GM23338 (cell line): ENCODE measurements at places on chromosomes 5 and 9. TPM values are rescaled to one million over a fixed set of nuclear protein-coding genes. Genes with fewer than 3 reads are reported as not detected.
A peak's percentile ranks its signal among the peaks of the same experiment; 100 is the strongest.

DNA sequence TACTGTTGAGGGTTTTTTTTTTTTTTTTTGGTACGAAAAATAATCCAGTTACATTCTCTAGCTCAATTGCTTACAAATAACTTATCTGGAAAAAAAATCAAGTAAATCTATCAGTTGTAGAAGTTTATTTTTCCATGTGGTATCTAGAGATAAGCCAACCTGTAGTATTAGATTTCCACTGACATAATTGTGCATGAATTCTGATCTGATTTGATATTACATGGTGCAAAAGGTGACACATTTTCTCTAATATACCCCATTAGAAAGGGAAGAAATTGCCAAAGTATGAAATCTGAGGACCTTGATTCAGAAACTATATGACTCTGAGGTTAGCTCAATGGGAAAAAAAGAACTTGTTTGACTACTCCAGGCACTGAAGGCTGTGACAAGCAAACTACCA is 141.5 kb downstream of the SLF1 start:
- DNase-seq, result no peak

SLC25A48 gene
- 1.4 and 1.5 TPM in 2 replicates for total RNA-seq

DNA sequence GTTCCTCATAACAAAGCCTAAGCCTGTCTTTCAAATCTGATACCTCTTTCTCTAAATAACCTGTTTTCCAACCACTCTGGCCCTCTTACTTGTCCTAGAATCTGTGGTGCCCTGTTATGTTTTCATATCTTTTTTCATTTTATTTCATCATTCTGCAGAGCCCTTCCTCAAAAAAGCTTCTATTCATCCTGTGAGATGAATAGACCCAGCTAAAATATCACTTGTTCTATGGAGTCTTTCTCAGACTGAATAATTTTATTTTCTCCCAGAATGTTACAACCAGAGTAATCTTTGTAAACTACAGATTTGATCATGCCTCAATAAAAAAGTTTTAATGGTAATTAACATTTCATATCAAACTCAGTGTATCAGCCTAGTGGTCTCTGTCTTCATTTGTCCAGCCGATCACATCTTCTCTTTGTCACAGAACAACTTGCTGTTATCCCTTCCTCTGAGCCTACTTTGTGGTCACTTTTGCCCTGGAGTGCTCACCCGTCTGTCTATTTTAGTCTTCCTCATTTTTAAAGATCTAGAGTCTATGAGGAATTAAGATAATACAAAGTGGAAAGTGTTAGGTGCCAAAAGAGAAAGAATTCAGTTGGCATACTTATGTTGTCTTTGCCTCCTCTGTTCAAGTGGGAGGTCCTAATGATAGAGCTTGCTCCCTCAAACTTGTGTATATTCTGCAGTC is 77.8 kb downstream of the ZCCHC7 start:
- DNase-seq, result no peak

- DNase-seq, result no peak
Observed at GRCh38 chr5:85604786-85605185, 1013.0 kb upstream of the COX7C start.

DNA sequence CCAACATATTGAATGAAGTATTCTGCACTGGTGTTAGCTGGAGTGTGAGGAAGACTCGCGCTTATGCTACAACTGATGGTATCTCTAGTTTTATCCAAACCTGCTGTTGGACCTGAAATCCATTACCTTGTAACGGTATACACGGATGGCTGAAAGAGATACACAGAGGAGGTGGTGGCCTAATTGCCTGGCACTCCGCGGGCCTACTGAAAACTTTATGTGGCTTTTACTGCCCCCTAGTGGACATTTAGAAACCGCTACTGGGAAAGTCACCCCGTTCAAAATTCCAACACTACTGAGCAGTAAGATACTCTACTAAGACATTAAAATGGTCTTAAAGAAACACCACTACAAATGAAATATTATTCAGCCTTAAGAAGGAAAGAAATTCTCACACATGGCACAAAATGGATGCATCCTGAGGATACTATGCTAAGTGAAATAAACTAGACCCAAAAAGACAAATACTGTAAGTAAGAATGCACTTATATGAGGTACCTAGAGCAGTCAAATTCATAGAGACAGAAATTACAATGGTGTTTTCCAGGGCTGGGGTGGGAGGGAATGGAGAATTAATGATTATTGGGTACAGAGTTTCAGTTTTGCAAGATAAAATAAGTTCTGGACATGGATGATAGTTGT is 100.4 kb downstream of the TTLL11 start:
- peak; percentile 96 for DNase-seq

RAB3C gene
- 11.7 and 15.0 TPM in 2 replicates for total RNA-seq

ADAMTS6 gene
- total RNA-seq, result 1.0 and 2.0 TPM in 2 replicates

MTRR gene
- total RNA-seq, result 39.7 and 55.9 TPM in 2 replicates

- no peak for DNase-seq
Observed at GRCh38 chr9:5112646-5113045, 72.8 kb downstream of the INSL6 start.

DNA sequence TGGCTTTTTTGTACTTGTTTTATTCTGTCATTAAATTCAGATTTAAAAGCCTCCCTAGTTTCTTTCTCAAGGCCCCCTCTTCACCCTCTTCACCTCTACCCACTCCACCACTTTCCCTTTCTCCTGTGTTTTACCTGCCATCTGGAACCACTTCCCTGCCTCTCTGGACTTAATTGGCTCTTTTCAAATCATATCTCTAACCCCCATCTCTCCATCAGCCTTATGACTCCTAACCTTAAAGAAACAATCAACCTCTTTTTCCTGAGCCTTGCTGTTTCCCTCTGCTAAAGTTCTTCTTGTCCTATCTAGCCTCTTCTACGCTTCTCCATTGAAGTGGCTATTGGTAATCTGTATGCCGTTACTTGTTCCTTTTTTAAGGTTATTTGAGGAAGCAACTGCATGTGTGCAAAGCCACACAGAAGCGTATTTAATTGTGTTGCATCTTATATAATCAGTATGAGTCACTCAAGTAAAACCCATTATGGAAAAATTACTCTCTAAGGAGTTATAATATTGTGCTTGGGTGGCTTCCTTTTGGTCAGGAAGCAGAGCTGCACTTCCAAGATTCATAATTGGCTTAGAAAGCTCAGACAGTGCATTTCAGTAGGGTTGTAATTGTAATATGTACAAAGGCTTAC is 653.6 kb upstream of the ITGA1 start:
- DNase-seq, result no peak

DNA sequence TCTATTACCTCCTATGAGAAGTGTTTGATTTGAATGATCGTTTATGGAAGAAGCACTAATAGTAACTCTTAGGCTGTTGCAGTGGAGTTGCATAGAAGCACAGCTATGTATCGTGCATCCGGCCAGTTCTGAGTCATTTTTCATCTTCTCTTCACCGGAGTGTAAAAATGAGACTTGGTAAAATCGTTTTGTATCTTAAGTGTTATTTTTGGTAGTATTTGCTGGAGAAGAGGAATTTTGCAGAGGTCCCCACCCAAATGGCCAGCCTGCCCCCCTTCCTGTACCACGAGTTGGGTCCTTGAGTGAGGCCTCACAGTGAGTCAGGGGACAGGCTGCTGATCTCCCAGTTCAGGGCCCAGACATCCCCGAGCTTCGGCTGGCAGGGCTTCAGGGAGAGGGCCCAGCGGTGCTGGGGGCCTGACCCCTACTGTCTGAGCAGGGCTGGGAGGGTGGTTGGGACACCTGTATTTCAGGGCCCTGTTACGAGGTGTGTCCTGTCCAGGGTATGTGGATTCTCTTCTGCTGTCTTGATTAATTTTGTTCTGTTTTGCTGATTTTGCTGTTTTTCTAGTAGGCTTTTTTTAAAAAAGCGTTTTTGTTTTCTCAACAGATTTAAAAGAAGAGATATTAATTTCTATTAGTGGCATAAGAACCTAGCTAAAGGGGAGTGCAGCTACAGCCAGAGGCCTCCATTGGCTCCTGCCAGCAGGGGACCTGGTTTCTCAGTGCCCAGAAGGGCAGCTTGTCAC is 210.8 kb downstream of the TRIO start:
- DNase-seq, result no peak

DNA sequence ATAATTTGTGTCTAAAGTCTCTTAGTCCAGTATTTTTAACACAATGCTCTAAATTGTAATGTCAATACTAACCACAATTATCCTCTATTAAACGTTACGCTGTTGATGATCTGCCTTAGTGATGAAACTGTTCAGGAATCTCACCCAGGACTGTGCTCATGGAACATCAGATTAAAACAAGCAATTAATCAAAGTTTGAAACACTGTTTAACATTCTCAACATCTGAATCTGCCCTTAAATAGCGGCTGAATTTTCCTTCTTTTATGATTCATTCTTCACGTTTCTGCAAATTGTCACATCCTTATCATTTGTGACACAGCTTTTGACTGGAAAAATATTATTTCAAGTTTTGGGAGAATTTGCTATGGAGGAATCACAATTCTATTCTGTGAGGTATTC is 113.8 kb downstream of the MARCHF11 start:
- DNase-seq, result no peak

- DNase-seq, result no peak
Observed at GRCh38 chr5:125408448-125409233, 662.2 kb upstream of the ZNF608 start.

CAMSAP1 gene
- total RNA-seq, result 57.6 and 75.4 TPM in 2 replicates

GRCh38 chr5:66739021-66739420 is 142.8 kb downstream of the MAST4 start:
- no peak for DNase-seq

DNA sequence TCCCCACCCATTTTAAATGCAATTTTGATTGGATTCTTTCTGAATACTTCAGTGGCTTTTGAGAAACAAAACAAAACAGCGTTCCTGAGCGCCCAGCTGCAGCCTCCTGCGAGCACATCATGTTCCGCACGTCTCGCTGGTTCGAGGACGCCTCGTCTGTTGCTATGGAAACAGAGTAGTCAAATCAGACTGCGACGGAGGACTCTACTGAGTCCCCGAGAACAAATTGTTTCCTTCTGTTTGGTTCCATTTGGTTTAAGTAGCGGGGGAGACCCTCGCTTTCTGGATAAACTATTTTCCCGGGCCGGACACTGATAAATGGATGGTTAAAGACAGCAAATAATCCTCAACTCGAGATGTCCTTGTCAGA is 69.0 kb downstream of the SLC28A3 start:
- peak; percentile 92 for DNase-seq

DNA sequence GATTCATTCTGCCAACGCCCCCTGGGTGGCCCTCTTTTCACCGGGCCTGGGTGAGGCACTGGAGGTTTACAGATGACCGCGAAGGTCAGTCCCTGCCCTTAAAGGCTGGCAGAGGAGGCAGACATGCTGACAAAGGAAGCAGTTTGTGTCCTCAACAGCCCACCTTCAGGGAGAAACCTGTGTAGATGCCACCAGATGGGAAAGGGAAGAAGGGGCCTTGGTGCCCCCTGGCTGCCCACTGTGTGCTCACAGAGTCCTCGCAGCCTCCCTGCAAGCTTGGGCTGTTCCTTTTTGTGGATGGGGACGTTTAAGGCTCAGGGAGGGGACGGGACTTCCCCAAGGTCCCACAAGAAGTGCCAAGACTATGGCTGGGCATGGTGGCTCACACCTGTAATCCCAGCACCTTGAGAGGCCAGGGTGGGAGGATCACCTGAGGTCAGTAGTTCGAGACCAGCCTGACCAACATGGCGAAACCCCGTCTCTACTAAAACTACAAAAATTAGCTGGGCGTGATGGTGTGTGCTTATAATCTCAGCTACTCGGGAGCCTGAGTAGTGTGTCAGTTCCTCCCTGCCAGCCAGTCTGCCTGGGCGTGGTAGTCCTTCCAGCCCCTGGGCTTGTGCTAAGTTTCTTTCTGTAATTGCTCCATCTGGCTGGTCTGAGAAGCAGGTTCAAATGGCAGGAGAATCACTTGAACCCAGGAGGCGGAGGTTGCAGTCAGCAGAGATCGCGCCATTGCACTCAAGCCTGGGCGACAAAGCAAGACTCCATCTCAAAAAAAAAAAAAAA is 36.2 kb downstream of the NEK6 start:
- no peak for DNase-seq

GRCh38 chr9:16058131-16058549 is 505.3 kb downstream of the CCDC171 start:
- peak; percentile 31 for DNase-seq

DNA sequence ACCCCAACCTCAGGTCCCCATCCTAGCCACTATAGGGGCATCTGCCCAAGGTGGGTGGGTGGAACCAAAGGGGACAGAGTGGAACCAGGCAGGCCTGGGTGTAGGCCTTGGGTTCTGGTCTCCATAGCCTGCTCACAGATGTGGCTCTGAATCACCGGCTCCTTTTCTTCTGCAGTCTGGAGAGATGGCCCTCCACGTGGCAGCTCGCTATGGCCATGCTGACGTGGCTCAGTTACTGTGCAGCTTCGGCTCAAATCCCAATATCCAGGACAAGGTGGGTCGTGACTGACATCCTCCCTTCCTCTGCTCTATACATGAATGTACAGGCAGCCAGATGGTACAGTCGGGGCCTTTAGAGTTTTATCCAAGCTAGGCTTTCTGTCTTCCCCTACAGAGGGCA is 77.3 kb upstream of the CTSL start:
- no peak for DNase-seq

SPACA9 gene
- 0.78 and 1.5 TPM in 2 replicates for total RNA-seq

CDKN2B-AS1 gene
- 0.14 TPM in 1 of 2 replicates, not detected in the other for total RNA-seq

DNA sequence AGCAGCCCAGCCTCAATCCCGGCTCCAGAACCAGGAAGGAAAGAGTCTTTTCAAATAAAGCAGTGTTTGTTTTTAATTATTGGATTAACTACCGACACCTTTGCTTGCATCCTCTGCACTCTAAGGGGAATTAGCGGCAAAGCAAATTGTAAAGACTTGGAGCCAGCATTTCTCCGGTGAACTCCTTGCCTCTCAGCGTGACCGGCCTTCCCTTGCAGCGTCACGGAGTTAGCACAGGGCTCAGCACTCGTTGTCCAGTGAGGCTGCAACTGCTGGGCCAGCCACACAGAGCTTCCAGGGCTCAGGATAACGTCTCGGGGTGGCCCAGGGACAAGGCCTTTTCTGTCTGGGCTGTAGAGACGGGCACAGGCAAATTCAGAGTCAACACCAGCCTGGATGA is 180.6 kb downstream of the OLFM1 start:
- DNase-seq, result no peak

DNA sequence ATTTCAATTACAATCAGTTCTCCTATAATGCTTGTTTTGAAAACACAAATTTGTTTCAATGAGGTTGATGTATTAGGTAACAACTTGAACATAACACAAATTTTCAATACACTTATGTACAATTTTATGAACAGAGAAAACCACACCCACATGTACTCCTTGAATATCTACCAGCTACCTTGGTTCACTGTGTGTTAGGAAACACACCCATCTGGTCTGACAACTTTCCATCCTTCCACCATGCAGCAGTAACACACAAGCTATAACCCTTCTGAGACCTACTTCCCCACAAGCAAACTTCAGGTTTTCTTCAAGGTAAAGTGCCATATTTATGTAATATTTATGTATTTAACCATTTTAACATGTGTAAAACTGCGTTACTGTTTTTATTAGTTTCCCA is 36.4 kb upstream of the UBQLN1 start:
- no peak for DNase-seq

- DNase-seq, result no peak
Observed at GRCh38 chr5:176575066-176575465, 25.9 kb downstream of the CDHR2 start.

DNA sequence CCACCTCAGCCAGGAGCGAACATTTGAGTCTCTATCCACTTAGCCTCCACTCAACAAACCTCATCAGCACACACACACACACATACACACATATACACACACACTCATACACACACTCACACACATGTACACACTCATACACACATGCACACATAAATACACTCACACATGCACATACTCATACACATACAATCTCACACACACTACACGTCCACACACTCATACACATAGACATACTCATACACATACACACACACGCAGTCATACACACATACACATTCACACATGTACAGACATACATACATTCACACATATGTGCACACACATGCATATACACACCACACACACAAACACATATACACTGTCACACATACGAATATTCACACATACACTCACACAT is 208.2 kb downstream of the AGTPBP1 start:
- DNase-seq, result no peak
